Lower lobe of right lung (tissue), 2 donors: ENCODE measurements at places on chromosomes 1 and 21.
A peak's percentile ranks its signal among the peaks of the same experiment; 100 is the strongest.

DNA sequence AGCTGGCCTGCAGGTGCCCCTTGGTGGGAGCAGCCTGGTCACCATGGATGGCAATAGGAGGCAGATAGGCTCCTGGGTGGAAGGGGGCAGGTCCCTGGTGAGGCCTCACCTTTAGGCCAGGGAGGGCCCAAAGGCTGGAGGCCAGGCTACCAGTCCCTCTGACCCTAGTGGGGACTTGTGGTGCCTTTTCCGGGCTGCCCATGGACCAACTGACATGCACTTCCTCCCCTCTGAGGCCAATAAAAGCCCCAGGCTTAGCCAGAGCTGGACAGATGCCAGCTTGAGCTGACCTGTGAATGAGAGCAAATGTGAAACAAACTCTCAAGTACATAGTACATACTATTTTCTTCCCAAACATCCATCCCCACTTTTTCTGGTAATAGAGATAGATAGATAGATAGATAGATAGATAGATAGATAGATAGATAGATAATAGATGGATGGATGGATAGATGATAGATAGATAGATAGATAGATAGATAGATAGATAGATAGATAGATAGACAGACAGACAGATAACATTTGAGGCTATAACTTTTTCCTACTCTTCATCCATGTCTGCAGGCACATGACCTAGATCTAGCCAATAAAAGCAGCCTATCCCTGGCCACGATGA, 9.2 kb upstream of the CTTNBP2NL start:
- H3K27ac ChIP-seq: no peak overlapping the region
- no peak for DNase-seq
- peaks cover 10% of the 10 kb centered on the region for H3K4me1 ChIP-seq
- no peak overlapping the region for H3K4me3 ChIP-seq
- no peaks in the 10 kb centered on the region for H3K27me3 ChIP-seq
- H3K36me3 ChIP-seq: no peaks in the 10 kb centered on the region

- no peaks in the 10 kb centered on the region for H3K27me3 ChIP-seq
- no peak overlapping the region for H3K27ac ChIP-seq
- no peaks in the 10 kb centered on the region for H3K4me1 ChIP-seq
- H3K4me3 ChIP-seq: no peak overlapping the region
- DNase-seq: peak; percentile 49
Observed at GRCh38 chr1:196538473-196538872, 69.8 kb downstream of the KCNT2 start.

- H3K36me3 ChIP-seq: no peaks in the 10 kb centered on the region
- no peaks in the 10 kb centered on the region for H3K4me1 ChIP-seq
- H3K4me3 ChIP-seq: no peak overlapping the region
- H3K27me3 ChIP-seq: no peaks in the 10 kb centered on the region
Observed at GRCh38 chr1:210857146-210857663, 276.7 kb downstream of the KCNH1 start.

GRCh38 chr1:161273402-161273801, 14.9 kb downstream of the PCP4L1 start:
- DNase-seq: no peak
- H3K4me1 ChIP-seq: no peaks in the 10 kb centered on the region
- H3K27ac ChIP-seq: no peak overlapping the region
- H3K27me3 ChIP-seq: no peaks in the 10 kb centered on the region
- H3K4me3 ChIP-seq: no peak overlapping the region
- no peaks in the 10 kb centered on the region for H3K36me3 ChIP-seq

- no peaks in the 10 kb centered on the region for H3K27me3 ChIP-seq
- no peak overlapping the region for H3K4me3 ChIP-seq
- H3K27ac ChIP-seq: peak overlapping the region; percentile 94
Observed at GRCh38 chr1:8425150-8425780, 107.4 kb downstream of the SLC45A1 start.

DNA sequence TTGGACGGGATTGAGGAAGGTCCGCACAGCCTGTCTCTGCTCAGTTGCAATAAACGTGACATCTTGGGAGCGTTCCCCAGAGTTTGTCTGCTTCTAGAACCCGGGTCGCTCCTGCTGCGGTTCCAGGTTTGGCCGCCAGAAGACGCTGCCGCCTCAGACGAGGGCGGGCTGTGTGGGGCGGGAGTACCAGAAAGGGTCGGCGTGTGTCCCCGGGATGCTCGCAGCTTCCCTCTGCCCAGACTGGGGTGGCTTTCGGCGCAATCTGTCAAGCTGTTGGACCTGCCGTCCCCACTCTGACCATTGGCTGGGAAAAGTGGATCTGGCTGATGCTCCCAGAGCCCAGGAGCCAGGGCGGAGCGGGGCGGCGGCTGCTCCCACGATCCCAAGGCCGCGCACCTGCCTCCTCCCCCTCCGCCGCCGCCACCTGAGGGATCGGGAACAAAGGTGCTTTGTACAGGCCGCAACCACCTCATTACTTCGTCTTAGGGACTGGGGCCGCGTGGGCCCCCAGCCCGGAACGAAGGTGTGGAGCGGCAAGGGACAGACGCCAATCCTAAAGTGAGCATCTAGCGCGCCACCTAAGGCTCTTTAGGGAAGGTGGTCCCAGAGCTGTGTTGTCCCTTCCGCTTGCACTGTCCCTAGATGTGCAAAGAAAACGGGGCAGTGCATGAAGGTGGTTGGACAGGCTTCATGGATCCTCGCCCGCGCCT, 683 bp upstream of the EFNA4 start:
- peak; percentile 74 for DNase-seq
- no peaks in the 10 kb centered on the region for H3K27me3 ChIP-seq
- peak overlapping the region; percentile 87 for H3K4me3 ChIP-seq
- H3K36me3 ChIP-seq: peaks cover 40% of the 10 kb centered on the region
- H3K27ac ChIP-seq: peak overlapping the region; percentile 80

DNA sequence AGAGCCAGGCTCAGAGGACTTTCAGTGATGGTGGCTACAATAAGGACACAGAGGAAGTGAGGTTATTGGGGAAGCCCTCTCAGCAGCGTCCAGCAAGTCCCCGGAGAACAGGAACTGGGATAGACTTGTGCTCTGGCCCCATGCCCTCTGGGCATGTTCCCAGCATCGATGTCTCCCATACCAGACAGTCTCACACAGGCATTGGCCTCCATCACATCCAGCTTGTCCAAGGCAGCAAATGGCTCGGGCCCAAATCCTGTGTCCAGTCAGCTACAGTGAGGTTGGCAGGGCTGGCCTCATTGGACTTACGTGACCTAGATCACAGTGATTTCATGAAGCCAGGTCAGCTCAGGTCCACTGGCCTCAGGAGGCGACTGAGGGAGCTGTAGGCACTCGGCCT, 19.6 kb upstream of the TMEM54 start:
- H3K4me1 ChIP-seq: peaks cover 13% of the 10 kb centered on the region
- H3K36me3 ChIP-seq: no peaks in the 10 kb centered on the region
- H3K27me3 ChIP-seq: peaks cover 31% of the 10 kb centered on the region
- no peak overlapping the region for H3K4me3 ChIP-seq
- DNase-seq: no peak

DNA sequence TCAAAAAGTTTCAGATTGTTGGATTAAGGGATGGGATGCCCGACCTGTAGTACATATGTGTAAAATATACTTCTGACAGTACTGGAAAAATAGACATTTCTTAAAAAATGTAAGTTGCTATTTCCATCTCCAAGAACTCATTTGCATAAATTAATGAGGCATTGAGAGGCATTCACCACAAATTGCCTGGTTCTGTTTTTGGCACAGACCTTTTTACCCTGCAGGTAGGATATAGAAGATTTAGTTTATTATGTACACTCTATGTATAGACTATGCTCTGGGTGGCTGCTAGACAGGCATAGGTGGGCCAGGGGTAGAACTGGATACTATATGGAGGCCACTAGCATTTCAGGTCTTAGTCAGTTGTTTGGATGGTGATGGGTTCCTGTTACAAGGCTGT, 8.0 kb downstream of the CCDC17 start:
- H3K27me3 ChIP-seq: no peaks in the 10 kb centered on the region
- DNase-seq: no peak
- H3K4me1 ChIP-seq: peaks cover 5% of the 10 kb centered on the region
- H3K27ac ChIP-seq: no peak overlapping the region

- no peak for DNase-seq
- H3K27ac ChIP-seq: no peak overlapping the region
- H3K36me3 ChIP-seq: peaks cover 25% of the 10 kb centered on the region
- no peak overlapping the region for H3K4me3 ChIP-seq
- H3K4me1 ChIP-seq: no peaks in the 10 kb centered on the region
Observed at GRCh38 chr1:212622906-212623305, 14.3 kb downstream of the ATF3 start.

- H3K4me1 ChIP-seq: no peaks in the 10 kb centered on the region
- no peaks in the 10 kb centered on the region for H3K36me3 ChIP-seq
- no peak overlapping the region for H3K4me3 ChIP-seq
- no peak overlapping the region for H3K27ac ChIP-seq
Observed at GRCh38 chr1:238018214-238018613, 127.5 kb upstream of the ZP4 start.

DNA sequence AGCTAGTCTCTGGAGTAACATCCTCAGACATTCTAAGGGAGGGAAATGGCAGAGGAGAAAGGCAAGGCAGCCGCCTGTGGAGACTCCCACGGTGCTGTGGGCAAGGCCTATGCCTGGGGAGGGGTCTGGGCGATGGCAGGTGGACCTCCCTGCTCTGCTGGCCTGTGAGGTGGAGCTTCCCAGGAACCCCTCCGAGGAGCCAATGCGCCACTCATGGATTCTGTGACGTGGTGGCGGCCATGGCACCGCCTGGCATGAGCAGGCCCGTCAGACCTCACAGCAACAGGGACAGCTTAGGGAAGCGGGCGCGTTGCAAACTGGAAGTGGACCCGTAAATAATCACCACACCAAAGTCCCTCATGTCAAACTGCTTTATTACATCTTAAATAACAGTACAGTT, 6.7 kb upstream of the NADK start:
- H3K4me1 ChIP-seq: peaks cover 40% of the 10 kb centered on the region
- no peak overlapping the region for H3K27ac ChIP-seq
- peaks cover 56% of the 10 kb centered on the region for H3K36me3 ChIP-seq
- DNase-seq: peak; percentile 34

DNA sequence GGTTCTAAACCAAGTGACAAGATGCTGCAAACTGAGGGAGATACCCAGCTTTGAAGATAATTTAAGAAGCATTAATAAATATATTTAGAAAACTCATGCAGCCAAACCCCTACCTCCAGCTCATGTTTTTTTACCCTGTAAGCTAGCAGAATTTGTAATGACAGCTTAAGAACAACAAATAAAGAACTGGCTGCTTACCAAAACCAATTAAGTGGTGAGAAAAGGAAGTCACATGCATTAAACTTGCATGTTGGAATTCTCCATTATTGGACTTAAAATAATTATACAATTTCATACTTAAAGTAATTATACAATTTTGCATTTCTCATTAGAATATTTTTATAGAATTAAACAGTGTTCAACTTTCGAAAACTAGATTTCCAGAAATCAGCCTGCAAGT, 75.6 kb upstream of the CNIH3 start:
- H3K27ac ChIP-seq: no peak overlapping the region
- no peak overlapping the region for H3K4me3 ChIP-seq
- no peaks in the 10 kb centered on the region for H3K27me3 ChIP-seq
- H3K4me1 ChIP-seq: no peaks in the 10 kb centered on the region
- no peak for DNase-seq

GRCh38 chr1:166884040-166884642, 8.1 kb upstream of the TADA1 start:
- H3K27me3 ChIP-seq: peaks cover 24% of the 10 kb centered on the region
- H3K4me3 ChIP-seq: peak overlapping the region; percentile 18
- no peak overlapping the region for H3K27ac ChIP-seq

GRCh38 chr1:79271759-79272158, 265.2 kb upstream of the ADGRL4 start:
- no peaks in the 10 kb centered on the region for H3K27me3 ChIP-seq
- no peaks in the 10 kb centered on the region for H3K36me3 ChIP-seq
- no peak for DNase-seq
- H3K4me3 ChIP-seq: no peak overlapping the region

DNA sequence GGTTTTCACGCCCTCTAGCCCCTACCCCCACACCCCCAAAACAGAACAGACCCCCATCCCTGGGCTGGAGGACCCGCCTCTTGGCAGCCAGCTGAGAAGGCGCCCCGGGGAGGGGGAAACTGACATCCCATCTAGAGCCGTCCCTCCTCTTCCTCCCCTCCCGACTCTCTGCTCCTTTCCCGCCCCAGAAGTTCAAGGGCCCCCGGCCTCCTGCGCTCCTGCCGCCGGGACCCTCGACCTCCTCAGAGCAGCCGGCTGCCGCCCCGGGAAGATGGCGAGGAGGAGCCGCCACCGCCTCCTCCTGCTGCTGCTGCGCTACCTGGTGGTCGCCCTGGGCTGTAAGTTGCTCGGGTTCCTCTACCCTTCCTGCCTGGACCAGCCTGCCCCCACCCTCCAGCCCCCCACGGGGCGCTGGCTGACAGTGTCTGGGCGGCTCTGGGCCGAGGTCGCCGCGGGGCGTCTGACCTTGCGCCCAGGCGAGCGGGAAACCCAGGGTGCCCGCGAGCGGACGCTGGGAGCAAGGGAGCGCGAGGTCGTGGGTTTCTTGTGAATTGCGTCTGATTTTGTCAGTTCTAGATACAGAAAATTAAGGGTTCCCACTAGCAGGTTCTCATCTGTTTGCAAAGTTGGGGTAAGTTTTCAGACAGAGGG, 618 bp downstream of the JAM2 start:
- H3K4me3 ChIP-seq: peak overlapping the region; percentile 67
- peaks cover 10% of the 10 kb centered on the region for H3K27me3 ChIP-seq
- H3K27ac ChIP-seq: peak overlapping the region; percentile 78
- no peaks in the 10 kb centered on the region for H3K36me3 ChIP-seq

GRCh38 chr1:161017756-161018630, 3.0 kb downstream of the F11R start:
- no peaks in the 10 kb centered on the region for H3K27me3 ChIP-seq
- H3K4me1 ChIP-seq: peaks cover 69% of the 10 kb centered on the region
- H3K4me3 ChIP-seq: peak overlapping the region; percentile 91
- no peak for DNase-seq
- peak overlapping the region; percentile 94 for H3K27ac ChIP-seq
- no peaks in the 10 kb centered on the region for H3K36me3 ChIP-seq

- no peak for DNase-seq
- no peaks in the 10 kb centered on the region for H3K27me3 ChIP-seq
- H3K4me3 ChIP-seq: no peak overlapping the region
Observed at GRCh38 chr1:199756066-199756465, 271.4 kb upstream of the NR5A2 start.

DNA sequence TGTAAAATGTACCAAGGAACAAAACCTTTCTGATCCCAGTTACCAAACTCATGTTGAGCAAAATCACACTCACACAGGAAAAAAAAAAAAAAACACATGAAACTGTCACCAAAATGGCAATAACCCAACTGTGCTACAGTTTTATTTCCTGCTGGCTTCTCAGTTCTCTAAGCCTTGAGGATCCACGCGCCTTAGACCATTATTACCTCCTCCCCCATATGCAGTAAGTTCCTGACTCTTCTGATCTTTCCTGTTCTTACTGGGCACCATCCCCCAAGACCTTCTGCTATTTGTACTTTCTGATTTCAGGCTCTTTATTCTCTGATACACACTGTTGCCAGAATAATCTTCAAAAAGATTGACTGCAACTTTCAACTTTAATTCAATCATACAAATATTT, 79.6 kb downstream of the SLC45A1 start:
- H3K4me1 ChIP-seq: peaks cover 55% of the 10 kb centered on the region
- H3K27me3 ChIP-seq: no peaks in the 10 kb centered on the region
- no peak for DNase-seq
- no peak overlapping the region for H3K4me3 ChIP-seq
- H3K27ac ChIP-seq: peak overlapping the region; percentile 50

GRCh38 chr1:151907363-151908139, 1.8 kb downstream of the THEM4 start:
- no peaks in the 10 kb centered on the region for H3K27me3 ChIP-seq
- H3K4me3 ChIP-seq: no peak overlapping the region
- H3K27ac ChIP-seq: no peak overlapping the region
